ENCODE measurements at places on chromosomes 4 and X.

- DNase-seq = no peak
Observed at GRCh38 chr4:185192059-185192458, 11.7 kb downstream of the CFAP97 start.

DNA sequence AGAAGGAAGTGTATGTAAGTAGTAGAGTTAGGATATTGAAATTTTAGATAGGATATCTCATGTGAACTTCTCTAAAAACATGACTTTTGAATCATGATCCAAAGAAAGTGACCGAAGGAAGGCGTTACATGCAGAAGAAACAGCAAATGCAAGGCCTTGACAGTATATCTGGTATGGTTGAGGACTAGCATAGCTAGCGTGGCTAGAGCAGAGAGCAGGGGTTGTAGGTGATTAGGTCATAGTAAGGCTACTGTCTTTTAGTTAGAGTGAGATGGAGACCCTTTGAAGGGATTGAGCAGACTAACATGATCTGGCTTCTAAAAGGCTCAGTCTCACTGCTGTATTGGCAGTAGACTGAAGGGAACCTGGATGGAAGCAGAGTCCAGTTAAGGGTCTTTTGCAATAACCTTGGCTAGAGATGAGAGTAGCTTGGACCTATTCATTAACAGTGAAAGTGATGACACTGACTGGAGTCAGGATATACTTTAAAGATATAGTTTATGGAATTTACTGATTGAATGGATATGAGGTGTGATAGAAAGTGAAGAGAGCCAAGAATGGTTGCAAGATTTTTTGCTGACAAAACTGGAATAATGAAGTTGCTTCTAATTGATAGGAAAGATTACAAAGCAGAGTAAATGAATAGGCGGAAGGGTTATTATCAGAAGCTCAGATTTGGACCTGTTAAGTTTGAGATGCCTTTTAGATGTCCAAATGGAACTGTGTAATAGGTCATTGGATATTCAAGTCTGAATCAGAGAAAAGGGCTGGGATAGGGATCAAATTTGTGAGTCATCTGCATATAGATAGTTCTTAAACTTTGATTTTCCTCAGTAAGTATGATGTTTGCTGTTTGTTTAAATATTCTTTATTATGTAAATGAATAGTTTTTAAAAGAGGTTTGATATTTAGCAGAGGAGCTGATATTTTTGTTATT lies 59.8 kb downstream of the MRPL1 start:
- no peak for DNase-seq

- DNase-seq = no peak
Observed at GRCh38 chr4:102678107-102678506, 82.7 kb downstream of the MANBA start.

GRCh38 chr4:78432896-78433295 lies 118.7 kb upstream of the ANXA3 start:
- DNase-seq = no peak

DNA sequence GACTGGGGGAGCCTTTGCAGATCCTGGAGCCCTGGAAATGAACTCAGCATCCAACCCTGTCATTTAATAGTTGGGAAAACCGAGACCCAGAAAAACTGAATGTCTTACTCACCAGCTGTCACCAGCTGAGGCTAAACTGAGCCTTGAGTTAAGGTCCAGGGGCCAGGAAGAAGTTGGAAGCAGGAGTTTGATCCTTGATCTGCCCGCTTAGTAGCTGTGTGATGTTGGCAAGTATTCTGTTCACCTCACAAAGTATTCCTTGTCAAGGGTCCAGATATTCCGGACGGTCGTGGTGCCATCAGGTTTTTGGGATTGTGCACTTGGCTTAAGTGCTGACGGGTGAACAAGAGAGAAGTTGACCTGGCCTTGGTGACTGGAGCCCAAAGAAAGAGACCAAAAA lies 30.7 kb upstream of the PROM1 start:
- DNase-seq = no peak

- no peak for DNase-seq
Observed at GRCh38 chr4:65234061-65234460, 436.2 kb downstream of the EPHA5 start.

- DNase-seq = no peak
Observed at GRCh38 chr4:134634301-134634700, 432.7 kb upstream of the PABPC4L start.

GRCh38 chr4:107736924-107737448 lies 17.0 kb upstream of the PAPSS1 start:
- peak; percentile 54 for DNase-seq

- no peak for DNase-seq
Observed at GRCh38 chr4:84258905-84259830, 239.9 kb downstream of the NKX6-1 start.

DNA sequence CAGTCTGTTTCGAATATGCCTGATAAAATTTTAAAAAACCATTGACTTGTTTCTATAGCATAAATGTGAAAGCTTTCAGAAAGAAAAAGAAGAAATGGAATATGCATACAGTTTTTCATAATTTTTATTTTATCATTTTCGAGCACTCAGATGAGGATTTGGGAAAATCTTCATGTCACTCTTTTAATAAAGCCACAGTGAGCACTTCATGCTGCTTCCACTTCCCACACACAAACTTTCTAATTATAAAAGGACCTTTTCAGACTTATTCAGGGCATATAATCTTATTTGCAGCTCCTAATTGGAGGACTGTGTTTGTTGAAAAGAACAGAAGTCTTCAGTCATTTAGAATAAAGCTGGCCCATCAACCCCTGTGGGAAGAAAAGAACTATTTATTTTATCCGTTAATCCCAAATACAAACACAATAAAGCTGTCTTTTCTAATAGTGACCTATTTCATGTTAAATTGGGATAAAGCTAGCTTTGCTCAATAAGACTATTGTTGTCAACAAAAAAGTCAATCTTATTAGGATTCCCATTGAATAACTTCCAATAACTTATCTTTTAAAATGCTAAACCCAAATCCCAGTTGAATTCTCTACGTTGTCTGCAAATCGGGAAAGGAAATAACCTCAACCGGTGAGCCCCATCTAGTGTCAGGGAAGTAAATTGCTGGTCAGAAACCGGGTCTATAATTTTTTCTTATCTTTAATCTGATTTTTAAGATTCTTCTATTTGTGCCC lies 211.5 kb downstream of the PDGFRA start:
- no peak for DNase-seq

- no peak for DNase-seq
Observed at GRCh38 chr4:102335616-102336015, 9.7 kb downstream of the SLC39A8 start.

- no peak for DNase-seq
Observed at GRCh38 chr4:1987721-1988326, 20.9 kb downstream of the NELFA start.

GRCh38 chrX:3699821-3700381 lies 13.5 kb downstream of the PRKX start:
- peak; percentile 29 for DNase-seq

GRCh38 chr4:101667348-101667747 lies 123.2 kb upstream of the BANK1 start:
- no peak for DNase-seq

DNA sequence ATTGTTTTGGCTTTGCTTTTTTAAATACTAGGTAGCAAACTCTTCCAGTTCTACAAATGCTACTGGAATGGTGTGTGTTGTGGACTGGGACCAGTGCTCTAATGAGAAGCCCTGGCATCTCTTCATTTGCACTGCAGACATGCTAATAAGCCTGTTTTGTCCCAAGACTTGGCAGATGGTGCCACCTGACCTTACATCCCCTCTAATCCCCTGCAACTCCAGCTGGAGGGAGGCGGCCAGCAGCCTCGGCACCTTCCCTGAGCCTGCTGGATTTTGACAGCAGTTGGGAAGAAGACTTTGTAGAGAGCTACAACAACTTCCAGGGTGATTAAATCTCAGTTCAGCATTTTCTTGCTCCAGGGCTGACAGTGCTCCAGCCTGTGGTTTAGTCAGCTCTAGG lies 200.0 kb downstream of the DCLK2 start:
- no peak for DNase-seq

- DNase-seq = no peak
Observed at GRCh38 chr4:98502624-98503023, 155.8 kb downstream of the TSPAN5 start.

- DNase-seq = no peak
Observed at GRCh38 chrX:127702527-127702926, 349.7 kb downstream of the ACTRT1 start.

- DNase-seq = no peak
Observed at GRCh38 chrX:69173906-69174305, 8.7 kb upstream of the PJA1 start.

DNA sequence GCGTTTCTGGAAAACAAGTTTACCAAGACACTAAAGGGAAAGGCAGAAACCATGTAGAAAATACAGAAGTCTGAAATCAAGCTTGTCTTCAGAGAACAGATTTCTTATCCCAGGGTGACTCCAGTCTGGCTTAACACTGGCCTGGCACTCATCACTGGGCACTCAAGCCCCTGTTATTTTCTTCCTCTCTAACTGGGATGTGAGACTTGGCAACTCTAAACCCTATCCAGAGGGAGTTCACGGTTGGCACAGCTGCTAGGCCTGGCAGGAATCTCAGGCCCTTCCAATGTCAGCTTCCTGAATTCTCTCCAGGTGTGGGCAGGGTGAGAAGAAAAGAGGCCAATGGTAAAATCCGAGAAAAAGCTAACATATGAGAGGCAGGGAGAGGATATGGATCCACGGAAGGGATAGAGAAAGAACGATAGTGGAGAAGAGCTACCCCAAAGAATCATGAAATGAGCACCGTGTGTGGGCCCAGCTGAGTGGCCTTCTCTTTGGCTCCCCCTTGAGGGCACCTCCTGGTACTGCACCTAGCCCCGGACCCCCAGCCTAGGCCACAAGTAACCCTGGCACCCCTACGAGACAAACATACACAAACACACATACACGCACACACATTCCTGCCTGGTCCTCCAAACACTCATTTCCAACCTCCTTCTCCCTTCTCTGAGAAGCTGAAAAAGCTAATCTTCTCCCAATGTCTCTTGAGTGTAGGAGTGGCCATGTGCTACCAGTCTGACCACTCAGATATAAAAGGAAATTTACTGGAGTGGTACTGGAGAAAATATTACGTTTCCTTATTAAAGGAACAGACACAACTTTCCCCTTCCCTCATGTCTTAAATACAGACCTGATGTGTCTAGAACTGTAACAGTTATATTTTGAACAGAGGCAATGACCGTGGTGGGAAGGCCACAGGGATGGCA lies 16.6 kb upstream of the PTCHD1 start:
- no peak for DNase-seq

- DNase-seq = no peak
Observed at GRCh38 chr4:155411546-155411945, 34.8 kb upstream of the MAP9 start.

DNA sequence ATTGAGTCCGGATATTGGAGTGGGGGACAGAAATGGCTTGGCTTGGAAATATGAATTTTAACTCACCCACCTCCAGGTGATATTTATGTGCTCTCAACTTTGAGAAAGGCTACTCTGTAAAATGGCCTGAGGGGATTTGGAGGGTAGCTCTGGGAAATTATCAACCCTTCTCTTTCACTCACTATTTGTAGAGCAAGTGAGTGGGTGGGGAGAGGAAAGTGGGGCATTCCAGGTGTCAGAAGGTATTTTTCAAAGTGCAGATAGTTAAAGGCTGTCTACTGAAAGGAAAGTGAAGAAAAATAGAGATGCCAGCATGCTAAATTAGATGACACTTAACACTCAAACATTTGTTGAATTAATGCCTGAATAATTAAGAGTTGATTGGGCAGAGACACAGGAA lies 44.1 kb downstream of the TMEM164 start:
- no peak for DNase-seq

- DNase-seq = no peak
Observed at GRCh38 chrX:10529344-10529743, 91.0 kb downstream of the MID1 start.

GRCh38 chr4:109155682-109156283 lies 146.7 kb downstream of the COL25A1 start:
- DNase-seq = no peak

GRCh38 chr4:66590488-66591215 lies 920.4 kb upstream of the EPHA5 start:
- DNase-seq = no peak

DNA sequence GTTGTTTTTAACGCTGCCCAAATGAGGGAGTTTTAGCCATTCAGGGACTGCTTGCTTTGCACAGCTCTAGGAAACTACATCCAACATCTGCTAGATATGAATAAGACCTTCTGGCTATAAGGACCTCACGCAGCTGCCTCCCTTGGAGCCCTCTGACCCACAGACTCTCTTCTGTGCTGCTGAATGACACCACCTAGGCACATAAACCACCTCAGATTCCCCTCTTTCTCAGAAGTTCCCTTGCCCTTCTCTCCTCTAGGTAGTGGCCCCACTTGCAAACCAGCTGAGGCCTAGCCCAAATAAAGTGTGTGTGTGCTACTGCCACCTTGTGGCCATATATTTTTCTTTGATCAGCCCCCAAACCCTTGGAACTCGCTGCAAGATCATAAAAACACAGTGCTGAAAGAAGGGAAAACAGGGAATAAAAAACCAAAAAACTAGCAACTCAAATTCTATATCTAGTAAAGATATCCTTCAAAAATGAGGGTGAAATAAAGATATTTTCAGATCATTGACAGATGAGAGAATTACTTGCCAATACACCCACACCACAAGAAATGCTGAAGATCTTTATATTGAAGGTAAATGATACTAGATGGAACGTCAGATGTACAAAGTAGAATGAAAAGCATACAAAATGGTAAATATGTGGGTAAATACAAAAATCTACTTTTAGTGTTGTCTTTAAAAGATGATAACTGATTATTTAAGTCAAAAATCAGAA lies 265.9 kb downstream of the ADAMTS3 start:
- DNase-seq = peak; percentile 30

GRCh38 chr4:168643796-168644159 lies 146.9 kb downstream of the PALLD start:
- DNase-seq = no peak

DNA sequence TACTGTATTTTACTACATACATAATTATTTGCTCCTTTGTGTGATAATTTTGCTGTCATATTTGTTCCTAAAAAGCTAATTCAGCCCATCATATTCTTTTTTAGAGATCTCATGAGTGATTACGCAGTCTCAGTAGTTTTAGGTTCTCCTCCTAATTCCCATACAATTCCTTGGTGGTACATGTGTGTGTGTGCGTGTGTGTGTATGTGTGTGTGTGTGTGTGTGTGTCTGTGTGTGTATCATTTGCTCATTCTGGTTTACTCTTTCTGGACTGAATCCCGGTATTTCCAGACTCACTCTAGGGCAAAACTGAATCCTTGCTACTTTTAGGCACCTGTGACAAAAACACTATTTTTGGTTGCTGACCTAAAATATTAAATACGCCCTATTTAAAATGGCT lies 34.9 kb downstream of the STK26 start:
- DNase-seq = no peak

- no peak for DNase-seq
Observed at GRCh38 chr4:122476745-122477144, 20.2 kb upstream of the IL2 start.
